ENCODE measurements at places on chromosomes 5 and 9.

GRCh38 chr9:72156586-72156985, 7.3 kb downstream of the GDA start:
- no peak for DNase-seq

- DNase-seq = no peak
Measured at GRCh38 chr5:142499591-142500226, 174.9 kb upstream of the SPRY4 start.

DNA sequence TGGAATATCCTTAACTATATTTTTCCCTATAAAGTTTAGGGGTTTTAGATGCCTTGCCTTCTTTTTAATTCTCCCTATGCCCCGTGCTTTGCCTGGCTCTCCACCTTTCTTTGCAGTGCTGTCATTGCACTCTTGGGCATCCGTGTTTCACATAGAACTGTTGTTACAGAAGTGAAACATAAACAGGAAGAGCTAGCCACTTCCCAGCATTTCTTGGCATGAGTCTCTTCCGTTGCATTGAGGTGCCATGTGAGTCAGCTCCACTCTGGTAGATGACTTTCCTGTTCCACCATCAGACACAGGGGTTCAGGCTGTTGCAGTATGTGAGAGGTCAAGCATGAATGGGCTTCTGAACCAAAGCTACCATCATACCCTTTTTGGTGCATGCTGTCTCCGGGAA, 73.4 kb downstream of the ANGPTL2 start:
- peak; percentile 78 for DNase-seq

DNA sequence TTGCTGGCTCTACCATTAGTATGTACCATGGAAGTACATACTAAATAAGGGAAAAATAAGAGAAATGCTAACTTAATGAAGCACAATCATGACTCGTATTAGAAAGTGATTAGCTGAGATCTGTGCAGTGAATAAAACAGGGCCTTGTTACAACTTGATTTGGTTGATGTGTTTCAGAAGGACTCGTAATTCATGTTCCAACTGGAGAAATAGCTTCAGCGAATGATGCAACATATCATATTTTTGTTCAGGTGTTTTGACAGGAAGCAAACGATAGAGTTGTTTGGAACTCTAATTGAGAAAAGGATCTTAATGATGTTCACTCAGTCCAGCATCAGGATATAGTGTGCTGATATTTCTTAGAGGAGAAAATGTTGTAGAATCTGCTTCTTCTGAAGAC, 474.6 kb upstream of the WWC1 start:
- no peak for DNase-seq

DNA sequence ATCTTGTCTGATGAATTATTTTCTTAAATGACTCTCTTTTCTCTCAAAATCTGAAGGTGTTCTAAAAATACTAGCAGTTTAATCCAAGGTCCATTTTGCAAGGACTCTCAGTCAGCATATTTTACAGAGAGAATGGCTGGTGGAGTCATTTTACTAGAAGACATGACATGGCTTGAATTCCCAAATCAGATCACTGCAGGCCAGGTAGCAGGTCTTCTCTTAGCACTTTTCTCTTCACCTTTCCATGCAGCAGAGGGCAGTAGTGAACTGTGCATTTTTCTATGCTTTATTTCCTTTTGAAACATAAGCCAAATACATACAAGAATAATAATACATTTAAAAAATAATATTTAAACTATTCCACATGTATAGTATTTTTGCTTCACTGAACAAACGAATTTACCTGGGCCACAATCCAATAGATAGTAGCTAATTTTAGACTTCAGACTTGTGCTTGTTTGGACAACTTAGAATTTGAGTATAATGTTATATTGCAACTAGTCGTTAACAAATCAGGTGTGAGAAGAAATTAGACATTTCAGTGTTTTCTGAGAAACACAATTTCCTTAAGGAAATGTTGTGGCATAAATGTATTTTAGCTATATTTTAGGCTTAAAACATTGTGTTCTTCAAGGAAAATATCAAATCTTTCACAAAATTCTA, 289.4 kb upstream of the DAB2 start:
- peak; percentile 62 for DNase-seq

- DNase-seq = no peak
Measured at GRCh38 chr9:27426511-27427271, 97.4 kb upstream of the IFNK start.

DNA sequence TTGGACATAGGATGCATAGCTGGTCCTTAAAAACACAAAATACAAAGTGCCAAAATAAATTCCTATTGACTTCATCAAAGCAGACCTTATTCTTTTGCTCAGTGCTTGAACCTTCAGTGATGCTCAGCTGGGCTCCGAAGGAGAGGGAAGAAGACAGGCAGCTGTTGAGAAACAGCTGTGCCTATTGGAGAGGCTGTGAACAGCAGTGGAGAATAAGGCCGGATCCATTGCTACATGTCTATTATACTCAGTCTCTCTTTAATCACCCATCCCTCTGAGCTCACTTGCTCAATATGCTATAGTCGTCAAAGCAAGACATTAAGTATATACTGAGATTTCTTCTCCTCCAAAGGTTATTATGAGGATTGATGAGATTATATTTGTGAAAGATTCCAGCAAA, 174.4 kb downstream of the CHSY3 start:
- no peak for DNase-seq

DNA sequence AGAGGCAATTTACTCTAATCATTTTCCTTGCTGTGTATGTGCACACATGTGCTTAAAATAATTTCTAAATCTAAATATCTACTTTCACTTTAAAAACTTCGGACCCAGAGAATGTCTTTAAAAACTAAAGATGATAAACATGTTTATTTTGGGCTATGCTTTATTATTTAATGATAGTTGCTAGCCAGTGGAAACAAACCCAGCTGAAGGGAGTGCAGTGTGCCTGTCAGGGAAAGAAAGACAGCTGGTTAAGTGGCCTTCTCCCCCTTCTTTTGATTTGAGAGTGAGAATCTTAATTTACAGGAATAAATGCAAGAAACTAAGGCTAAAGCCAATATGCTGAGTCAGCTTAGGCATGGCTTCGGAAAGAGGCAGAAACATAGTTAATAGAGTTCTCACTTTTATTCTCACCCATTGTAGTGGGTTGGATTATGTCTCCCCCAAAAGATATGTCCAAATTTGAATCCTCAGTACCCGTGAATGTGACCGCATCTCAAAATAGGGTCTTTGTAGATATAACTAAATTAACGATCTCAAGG, 111.4 kb downstream of the DCP2 start:
- DNase-seq = no peak

DNA sequence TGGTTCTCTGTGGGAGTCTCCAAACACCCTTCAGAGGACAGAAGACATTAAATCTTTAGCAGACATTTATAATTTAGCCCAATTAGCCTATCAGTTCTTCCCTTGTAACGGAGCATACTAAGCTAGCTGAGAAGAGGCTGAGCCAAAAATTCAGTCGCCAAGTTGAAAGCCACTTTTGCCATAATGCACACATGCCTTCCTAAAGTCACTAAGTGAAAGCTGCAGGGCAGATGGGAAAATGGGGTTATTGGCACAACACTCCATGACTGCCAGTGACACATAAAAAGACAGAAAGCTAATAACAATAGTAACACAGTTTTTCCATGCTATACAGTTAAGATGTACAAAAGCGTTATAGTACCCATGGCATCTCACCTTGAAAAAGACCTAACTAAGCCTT, 176.2 kb downstream of the DIRAS2 start:
- no peak for DNase-seq

DNA sequence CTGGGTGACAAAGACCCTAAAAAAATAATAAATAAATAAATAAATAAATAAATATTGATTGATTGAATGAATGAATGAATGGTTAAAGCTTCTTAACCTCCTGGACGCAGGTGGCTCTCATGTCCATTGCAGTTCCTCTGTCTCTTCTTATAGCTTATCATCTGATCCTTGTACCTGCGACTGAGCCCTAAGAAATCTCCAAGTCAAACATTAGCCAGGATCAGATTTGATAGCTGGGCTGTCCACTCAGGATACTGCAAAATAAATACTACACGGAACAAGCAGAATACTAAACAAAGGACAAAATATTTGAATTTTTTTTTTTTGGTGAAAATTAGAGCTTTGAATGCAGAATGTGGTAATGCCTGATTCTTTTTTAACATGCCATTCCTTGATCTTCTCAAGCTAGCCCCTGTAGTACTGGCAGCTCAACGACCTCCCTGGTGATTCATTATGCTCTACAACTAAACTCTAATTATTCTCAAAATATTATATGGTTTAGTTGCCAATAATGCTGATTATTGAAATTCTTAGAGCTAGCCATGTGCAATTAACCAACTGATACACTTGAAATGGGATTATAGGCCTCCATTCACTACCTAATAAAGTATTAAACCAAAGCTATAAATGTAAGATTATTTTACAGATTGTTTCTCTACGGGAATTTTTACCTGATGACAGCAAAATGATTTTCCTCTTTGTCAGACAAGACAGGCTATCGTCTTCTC, 9.9 kb upstream of the TMEM245 start:
- DNase-seq = no peak

GRCh38 chr5:97062046-97062445, 80.4 kb downstream of the LIX1 start:
- DNase-seq = no peak

DNA sequence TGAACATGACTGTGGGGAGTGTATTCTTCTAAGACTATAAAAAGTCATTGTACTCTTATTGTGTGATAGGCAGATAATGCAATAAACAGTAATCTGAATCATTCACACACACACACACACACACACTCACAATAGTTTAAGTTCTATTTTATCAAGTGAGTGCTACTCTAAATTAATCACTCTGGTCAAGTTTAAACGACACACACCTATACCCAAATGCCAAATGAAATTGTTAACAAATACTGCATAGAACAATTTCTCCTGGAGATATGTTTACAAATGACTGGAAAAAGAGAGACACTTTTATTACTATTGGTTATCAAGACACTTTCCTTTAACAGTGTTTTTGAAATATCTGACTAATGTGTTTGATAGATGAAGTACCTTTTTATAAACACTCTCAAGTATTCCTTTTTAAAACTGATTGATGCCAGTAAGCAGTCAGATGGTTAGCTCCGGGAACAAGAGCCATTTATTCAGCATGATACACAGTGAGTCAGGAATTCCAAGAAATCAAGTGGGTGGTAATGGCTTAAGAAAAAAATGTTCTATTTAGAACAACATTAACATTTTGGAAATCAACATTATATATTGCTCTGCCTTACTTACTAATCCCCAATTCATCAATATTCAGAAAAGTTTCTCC, 521.6 kb upstream of the ST8SIA4 start:
- DNase-seq = peak; percentile 85

- no peak for DNase-seq
Measured at GRCh38 chr9:26520141-26520540, 372.5 kb downstream of the CAAP1 start.

GRCh38 chr9:121349009-121349408, 21.0 kb downstream of the STOM start:
- no peak for DNase-seq

GRCh38 chr5:62547945-62548630, 30.5 kb upstream of the LRRC70 start:
- no peak for DNase-seq

DNA sequence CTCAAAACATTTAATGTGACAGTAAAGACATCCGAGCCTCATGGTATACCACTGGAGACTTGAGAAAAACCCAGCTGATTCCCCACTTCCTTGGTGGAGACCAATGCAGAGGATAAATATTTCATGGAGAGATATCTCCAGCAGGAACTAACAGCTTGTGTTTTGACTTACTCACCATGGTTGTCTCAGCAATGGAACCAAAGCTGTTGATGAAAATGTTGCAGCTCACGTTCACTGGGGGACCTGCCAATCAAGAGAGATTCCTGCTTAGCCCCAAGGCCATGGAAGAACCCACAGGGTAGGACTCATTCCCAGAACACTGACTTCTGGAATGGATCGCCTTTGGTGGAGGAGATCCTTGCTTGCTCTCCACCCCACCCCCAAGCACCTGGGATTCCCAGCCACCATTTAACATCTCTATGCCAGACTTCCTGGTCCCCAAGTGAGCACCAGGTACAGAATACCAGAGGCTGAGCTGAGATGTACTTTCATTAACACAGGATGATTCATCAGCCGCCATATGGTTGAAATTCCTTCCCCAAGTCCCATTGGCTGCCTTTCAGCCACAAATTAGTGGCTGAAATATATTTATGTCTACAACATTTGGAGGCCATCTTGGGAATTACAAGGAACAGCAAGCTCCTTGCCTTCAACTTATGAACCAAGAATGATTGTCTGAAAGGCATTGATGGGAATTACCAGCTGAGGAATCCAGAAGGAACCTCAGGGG, 37.9 kb downstream of the GLRA1 start:
- DNase-seq = peak; percentile 38

GRCh38 chr9:85421641-85422040, 320.1 kb downstream of the AGTPBP1 start:
- DNase-seq = peak; percentile 38

GRCh38 chr5:107570805-107571531, 99.8 kb downstream of the EFNA5 start:
- no peak for DNase-seq

GRCh38 chr9:69805962-69806515, 14.6 kb upstream of the CFAP95 start:
- no peak for DNase-seq

DNA sequence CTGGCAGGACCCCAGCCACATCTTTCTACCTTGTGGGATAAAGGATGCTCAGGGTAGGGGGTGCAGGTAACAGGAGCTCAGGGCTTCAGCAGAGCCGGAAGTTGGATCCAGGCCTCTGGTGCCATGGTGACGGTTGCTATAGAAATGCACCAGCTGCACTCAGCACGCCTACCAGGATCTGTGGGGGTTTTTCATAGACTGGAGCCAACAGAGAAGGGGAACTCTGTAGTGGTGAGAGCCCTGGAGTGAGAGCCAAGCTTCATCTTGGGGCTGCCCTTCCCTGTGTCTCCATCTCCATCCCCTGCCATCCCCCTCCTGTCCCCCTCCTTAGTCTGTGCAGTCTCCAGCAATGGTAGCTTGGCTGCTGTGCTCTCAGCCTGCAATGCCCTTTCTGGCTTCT, 27.5 kb upstream of the BOD1 start:
- DNase-seq = no peak

- DNase-seq = peak; percentile 19
Measured at GRCh38 chr9:34744295-34745221, 34.6 kb upstream of the CCL21 start.

- DNase-seq = peak; percentile 88
Measured at GRCh38 chr5:127785098-127785927, 82.1 kb downstream of the CCDC192 start.

- DNase-seq = no peak
Measured at GRCh38 chr9:106616026-106616425, 246.9 kb upstream of the ZNF462 start.

GRCh38 chr9:78470741-78471140, 173.8 kb downstream of the PSAT1 start:
- peak; percentile 13 for DNase-seq

DNA sequence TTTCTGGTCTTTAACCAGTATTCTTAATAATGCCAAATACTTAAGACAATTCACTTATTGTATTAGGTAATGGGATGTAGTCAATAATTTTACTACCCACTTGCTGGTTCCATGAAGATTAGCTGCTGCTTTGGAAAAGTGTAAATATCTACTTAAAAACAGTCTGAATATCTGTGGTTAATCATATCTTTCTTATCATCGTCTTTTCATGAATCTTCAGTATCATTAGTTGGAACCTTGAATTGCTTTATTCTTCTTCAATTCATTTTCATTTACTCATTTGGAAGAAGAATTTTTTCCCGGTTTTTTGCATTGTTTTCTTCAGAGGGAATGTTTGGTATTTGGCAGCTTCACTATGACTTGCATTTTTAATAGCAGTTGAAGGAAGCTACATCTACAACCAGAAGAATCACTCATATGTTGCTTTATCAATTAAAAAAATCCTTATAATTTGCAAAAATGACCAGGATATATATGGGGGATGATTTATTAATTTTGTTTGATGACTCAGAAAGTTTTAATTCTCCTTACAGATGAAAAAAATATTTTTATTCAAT, 1398.3 kb upstream of the CDH6 start:
- DNase-seq = no peak
